A549 treated with CORT108297 at 1 μM for 4 hours (cell line): ENCODE measurements at places on chromosomes 3 and 15. TPM values are rescaled to one million over a fixed set of nuclear protein-coding genes. Genes with fewer than 3 reads are reported as not detected.

Gene STRA6
- 49.3 to 82.9 TPM (median 77.0 TPM) in 5 replicates for total RNA-seq

Gene GREM1
- total RNA-seq, result 7.8 to 15.8 TPM (median 8.0 TPM) in 5 replicates

Gene CCDC54
- not detected in 5 replicates for total RNA-seq

Gene ADAMTS9
- 0.48 to 0.92 TPM (median 0.51 TPM) in 5 replicates for total RNA-seq

Gene ANXA2
- 4,722 to 5,475 TPM (median 4,760 TPM) in 5 replicates for total RNA-seq

Gene HRH1
- total RNA-seq, result 7.6 to 9.0 TPM (median 8.1 TPM) in 5 replicates

Gene B2M
- 399 to 485 TPM (median 437 TPM) in 5 replicates for total RNA-seq

Gene COL6A5
- total RNA-seq, result not detected in 5 replicates

Gene MME
- not detected in 5 replicates for total RNA-seq
